Kidney (tissue), 22 donors: ENCODE measurements at places on chromosomes 13 and 19. TPM values are rescaled to one million over a fixed set of nuclear protein-coding genes. Genes with fewer than 3 reads are reported as not detected.

Gene KHSRP
- 52.9 TPM for polyA plus RNA-seq

Gene PNMA8A
- polyA plus RNA-seq, result 12.5 TPM

Gene OVOL3
- polyA plus RNA-seq, result not detected

Gene PBX4
- 3.9 TPM for polyA plus RNA-seq

Gene ZNF579
- 10.9 TPM for polyA plus RNA-seq

Gene CASP14
- not detected for polyA plus RNA-seq

Gene CPT1C
- polyA plus RNA-seq, result 2.6 TPM
